CD4-positive, alpha-beta T cell treated with Interleukin-4 for 4 hours (primary cell): ENCODE measurements at places on chromosomes 12 and 14.

DNA sequence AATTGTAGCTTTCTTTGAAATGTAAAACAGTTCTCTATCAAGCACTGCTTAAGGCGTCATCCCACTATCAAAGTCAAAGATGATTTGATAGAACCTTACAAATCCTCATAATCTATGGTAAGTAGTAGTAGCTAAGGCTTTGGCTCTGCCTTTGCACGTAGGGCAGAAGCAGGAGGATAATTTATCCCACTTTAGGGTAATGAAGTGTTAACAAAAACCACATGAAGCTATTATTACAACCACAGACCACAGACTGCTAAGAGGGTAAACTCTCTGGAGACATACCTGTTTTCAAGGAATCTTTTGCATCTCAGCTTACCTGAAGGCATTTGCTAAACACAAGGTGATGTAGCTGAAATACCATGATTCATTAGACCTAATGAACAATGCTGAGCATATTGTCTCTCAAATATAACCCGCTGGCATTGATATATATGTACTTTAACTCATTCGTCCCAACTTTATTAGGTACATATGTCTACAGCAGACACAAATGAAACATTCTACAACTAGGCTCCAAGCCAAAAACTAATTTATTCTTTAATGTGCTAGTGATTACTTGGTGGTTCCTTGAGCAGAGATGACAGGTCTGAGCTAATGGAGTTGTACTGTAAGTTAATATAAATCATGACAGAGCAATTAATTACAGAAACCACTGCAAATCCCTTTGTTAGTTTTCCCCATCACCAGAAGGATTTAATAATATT, 368.8 kb downstream of the ETNK1 start:
- DNase-seq: no peak

GRCh38 chr14:101060171-101060601, 156.7 kb upstream of the RTL1 start:
- DNase-seq: no peak

DNA sequence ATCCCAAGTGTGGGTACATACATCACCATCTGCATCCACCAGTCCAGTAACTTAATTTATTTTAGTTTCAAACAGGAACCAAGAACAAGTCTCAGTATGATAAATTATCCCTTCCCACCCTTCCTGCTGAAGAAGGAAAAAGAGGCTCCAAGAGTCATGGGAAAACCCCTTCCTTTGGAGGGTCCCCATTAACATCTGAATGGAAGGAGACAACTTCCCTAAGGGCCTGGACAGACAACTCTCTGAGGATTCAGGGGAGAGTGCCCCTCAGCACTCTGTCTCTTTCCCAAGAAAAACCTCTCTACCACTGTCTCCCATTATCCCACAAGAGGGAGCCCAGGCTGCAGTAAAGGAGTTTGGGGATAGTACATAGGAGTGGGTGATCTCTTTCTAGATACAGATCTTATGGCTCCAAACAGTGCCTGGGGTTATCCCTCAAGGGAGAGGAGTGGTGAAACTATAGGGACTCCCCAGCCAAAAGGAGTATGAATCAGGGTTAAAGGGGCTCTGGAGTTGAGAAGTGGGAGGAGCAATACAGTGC, 6.2 kb downstream of the WNT10B start:
- DNase-seq: no peak

DNA sequence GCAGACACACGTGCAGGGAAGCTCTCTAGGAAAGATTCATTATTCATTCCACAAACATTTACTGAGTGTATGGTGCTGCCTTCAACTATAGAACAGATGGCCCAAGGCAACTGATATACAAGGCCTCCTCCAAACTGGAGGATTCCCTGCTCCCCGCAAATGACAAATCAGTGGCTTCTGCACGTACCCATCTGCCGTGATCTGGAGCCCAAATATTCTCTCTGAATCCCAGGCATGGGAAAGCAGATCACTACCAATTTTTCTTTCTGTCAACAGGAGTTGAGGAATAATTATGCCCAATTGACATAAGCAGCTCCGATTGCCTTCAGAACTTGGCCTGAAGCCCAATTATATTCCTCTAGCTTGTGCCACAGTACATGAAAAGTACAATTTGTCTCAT, 174.2 kb upstream of the CCDC196 start:
- no peak for DNase-seq

DNA sequence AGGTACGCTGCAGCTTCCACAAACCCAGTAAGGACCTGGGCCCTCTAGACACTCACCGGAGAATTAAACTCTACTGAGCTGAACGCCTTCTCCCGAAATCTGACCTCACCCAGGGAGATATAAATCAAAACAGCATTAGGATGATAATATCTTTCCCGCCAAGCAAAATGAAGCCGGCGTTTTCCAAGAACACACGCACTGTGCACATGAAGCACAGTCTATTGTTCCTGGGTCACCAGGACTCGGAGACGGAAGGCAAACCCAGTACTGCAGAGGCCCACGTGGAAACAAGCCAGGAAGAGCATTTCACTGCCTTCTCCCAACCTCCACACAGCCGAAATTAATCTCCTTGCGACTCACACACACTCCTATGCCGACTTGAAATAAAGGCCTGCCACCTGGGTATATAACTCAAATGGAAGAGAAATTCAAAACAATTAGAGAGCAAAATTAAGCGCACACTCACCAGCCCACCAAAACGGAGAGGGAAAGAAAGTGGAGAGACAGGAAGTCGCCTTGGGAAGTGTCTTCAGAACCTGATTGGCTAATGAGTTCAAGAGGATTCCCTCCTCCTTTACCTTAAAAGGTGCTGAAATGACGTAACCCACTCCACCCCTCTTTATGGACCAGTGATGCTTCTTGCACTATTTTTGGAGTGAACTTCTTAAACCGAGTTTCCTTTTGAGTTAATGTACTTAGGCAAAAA, at the start of gene CCNB1IP1:
CCNB1IP1 (minus strand) TSS at position 492 of the 706 bp plus-strand sequence. CDS start 16,756 bp downstream, outside the sequence.
- DNase-seq: peak; percentile 79

- DNase-seq: no peak
Observed at GRCh38 chr12:54159589-54159988, 29.2 kb downstream of the SMUG1 start.
